ENCODE measurements at places on chromosomes 3 and 15.

DNA sequence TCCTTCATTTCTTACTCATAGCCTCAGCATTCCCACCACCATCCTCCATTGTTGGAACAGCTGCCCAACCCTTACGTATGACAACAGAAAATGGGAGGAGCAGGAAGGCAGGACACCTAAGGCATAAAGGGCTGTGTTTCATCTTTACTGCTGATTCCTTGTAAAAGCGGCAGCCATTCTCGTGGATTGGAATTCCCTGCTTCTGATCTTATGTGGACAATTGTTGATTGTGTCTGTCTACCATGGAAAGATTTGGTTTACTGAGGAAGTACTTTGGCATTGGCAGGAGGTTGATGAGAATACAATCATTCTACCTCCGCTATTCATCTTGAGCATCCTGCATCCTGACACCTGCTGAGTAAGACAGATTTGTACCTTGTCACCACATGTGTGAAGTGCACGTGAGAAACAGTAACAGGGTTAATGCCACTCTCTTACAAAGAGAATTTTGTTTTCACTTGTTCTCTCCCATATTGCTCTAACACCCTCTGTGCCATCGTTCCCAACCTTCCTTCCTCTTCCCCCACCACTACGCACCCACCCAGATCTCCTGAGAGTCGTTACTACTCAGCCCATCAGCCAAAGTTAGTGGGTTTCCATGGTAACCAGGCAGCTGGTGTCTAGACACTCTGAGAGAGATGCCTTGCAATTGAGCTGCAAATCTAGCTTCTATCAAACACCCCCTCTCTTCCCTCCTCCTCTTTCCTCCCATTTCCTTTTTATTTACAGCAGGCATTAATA, 75.7 kb downstream of the GAP43 start:
- DNase-seq: no peak

DNA sequence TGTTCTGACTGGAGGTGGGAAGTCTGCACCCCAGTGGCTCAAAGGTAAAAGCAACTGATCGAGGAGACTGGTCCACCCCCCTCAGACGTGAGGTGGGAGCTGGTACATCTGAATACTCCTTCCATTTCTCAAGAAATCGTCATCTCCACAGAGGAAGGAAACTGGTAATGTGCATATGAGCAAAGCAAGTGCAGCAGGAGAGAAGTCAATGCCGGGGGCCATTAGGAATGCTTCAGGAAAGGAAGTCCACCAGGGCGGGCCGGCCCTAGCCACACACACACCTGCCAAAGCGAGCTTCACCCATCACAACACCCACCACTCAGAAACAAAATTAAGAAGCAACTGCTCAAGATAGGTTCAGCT, 8.5 kb downstream of the TBC1D2B start:
- DNase-seq: no peak

- DNase-seq: no peak
Measured at GRCh38 chr15:82043796-82044372, 1.9 kb downstream of the MEX3B start.

- no peak for DNase-seq
Measured at GRCh38 chr3:141228395-141228794, 3.2 kb upstream of the PXYLP1 start.

GRCh38 chr15:61444585-61444984, 215.5 kb upstream of the RORA start:
- DNase-seq: no peak

- DNase-seq: no peak
Measured at GRCh38 chr15:31102374-31103342, 1.1 kb upstream of the TRPM1 start.

DNA sequence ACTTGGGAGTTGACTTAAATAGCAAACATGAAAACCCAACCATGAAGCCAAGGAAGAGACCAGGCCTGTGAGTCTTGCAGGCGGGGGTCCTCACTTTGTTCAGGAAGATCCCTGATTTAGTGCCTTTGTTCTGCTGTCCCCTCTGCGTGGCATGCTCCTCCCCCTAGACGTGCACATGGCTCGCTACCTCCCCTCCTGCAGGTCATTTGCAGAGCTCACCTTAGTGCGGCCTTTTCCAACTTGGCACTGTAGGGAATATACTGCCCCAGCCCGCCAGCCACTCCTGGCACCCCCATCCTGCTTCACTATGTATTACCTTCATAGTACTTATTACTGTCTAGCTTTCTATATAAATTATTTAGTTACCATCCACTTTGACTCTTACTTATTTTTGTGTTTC, 18.3 kb downstream of the GXYLT2 start:
- DNase-seq: no peak

DNA sequence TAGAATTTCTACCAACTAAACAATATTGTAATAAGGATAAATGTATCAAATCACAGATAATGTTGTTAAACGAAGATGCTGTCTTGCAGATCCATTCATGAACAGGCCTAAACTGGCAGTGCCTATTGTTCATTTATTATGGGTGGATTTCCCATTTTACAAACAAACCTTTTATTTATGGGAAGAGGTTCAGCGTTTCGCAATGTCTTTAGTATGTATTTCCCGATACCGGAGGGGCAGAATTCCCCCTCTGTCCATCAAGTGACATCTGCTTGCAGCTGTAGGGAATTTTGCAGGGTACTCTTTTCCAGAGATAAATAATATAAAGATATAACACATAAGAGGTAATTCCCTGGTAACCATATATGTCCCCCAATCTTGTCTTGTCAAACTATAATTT, 5.7 kb downstream of the CEP19 start:
- DNase-seq: no peak

DNA sequence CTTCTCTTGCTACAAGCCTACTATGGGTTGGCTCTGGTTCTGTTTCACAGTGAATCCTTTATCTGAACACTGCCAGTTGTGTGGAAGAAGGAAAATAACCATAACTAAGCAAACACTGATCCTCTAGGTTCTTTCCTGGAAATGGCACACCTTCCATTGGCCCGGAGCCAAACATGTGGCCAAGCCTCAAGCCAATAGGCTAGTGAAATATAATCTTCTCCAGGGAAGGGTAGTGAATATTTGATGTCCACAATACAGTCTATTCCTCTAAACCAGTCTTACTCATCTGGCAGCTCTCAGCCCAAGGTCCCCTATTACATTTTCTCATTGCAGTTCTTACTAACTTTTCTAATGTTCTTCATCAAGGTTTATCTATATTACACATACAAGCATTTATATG, 921.3 kb downstream of the TUSC7 start:
- no peak for DNase-seq

DNA sequence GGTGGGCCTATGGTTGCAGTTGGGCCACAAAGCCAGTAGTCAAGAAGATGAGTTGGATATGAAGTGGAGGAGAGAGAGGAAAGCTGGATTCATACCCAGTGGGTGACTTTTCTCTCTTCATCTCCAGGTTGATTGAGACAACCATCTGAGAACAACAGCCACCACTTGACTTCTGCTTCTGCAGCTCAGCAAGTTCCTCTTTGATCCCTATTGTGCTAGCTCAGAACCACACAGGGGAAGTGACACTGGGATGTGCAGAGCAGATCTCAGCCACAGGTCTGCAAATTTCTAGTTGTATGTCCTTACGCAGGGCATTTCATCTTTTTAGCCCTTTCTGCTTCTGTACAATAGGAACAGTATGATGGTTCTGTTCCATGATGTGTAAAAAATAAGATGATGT, 459.2 kb upstream of the ARRDC4 start:
- no peak for DNase-seq

- DNase-seq: no peak
Measured at GRCh38 chr3:31699309-31699953, 166.7 kb downstream of the STT3B start.

DNA sequence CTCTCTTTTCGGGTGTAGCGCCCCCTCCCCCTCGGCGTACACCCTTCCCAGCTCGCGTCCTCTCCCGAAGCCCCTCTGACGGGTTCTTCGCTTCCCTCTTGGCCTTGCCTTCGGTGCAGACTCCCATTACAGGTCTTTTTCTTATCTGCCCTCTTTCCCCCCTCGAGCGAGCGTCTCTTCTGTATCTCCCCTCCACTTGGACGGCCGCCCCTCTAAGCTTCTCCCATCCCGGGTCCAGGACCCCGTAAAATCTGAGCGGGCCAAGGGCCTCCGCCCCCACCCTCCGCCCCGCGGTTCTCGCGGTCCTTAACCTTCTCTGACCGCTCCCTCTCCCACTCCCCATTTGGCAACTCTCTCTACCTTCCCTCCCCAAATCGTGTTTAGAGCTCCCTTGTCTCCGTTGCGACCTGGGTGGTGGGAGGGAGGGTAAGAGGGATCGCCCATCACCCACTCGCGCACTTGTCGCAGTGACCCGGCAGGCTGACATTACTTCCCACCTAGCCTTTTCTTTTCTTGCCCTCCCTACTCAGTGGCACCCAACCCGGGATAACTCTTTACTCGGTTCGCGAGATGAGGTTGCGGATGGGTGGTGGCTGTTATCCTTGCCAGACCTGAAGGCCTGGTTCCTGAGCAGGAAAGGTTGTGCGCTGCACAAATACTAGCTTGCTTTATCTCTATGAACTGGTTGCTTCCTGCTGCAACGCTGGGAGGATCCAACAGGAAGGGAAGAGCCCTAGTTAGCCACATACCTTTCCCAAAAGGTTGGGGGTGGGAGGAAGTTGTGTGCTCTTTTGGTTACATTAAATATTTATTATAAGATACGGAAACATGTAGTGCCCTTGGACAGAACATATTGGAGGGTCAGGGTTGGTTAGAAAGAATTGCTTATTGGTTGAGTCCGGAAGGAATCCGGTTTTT, 922 bp downstream of the RAB11A start:
- no peak for DNase-seq

DNA sequence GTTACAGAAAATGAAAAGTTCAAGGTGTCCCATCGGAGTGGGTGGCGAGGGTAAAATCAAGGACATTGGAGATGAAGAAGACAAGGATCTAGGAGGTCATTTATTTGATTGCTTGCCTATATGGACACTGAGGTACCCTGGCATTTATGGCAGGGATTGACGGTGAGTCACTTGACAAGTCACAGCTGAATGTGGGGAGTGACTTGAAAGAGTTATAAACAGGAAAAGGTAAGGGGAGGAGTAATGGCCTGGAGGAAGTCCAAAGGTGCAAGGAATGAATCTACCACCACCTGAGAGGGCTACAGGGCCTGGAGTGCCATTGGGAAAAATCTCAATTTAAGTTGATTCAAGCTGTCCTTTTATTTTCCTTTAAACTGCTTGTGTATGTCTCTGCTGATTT, 11.8 kb upstream of the SGO1 start:
- no peak for DNase-seq

GRCh38 chr3:114942773-114943172, 204.3 kb downstream of the ZBTB20 start:
- DNase-seq: no peak

GRCh38 chr3:125220727-125221429, 8.3 kb upstream of the SLC12A8 start:
- no peak for DNase-seq

DNA sequence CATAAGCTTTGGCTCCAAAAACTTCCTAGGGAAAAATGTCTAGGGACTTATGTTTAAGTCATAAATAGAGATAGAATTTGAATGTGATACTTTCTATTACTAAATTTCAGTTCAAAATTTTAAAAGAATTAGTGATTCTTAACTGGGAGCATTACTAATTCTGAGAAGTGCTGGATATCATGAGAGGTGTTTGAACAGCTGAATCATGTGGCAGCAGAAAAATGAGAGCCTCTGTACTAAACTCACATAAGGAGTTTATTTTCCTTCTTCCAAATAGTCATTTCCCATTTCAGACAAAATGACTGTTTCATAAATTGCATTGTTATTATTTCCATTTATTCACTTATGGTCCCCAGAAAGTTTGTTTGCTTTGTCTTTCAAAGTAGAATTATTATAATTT, 62.7 kb downstream of the SLMAP start:
- DNase-seq: no peak

GRCh38 chr15:75840659-75841058, 2.6 kb upstream of the UBE2Q2 start:
- no peak for DNase-seq

DNA sequence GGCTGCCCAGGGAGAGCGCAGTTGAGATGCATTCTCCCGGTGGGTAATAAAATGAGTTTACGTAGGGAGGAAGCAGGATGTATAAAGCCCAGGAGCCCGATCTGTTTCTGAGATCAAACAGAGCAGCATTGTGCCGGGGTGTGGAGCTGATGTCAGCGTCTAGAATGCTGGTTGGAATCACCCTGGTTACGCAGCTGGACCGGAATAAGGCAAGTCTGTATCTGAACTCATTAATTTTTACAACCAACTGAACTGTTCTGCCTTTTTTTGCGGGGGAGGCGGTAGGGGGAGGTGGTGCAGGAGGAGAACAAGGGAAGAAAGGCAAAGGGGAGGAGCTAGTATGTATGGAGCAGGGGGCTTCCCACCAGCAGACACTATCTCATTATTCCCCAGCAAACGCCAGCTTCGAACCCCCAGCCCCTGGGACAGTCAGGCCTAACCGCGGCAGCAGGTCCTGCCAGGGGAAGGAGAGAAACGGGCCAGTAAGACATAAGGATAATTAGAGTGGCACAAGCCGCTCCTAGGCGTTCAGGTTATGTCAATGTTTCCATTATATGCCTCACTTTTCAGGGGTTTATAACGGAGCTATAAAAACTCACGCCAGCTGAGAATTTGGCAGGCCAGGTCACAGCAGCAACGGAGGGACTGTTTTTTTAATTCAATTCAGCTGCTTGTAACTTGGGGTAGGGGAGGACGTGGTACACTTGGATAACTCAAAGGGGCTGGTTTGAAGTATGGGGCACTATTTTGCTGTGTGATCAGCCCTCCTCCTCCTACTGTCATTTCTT, 175.3 kb upstream of the HES1 start:
- no peak for DNase-seq

DNA sequence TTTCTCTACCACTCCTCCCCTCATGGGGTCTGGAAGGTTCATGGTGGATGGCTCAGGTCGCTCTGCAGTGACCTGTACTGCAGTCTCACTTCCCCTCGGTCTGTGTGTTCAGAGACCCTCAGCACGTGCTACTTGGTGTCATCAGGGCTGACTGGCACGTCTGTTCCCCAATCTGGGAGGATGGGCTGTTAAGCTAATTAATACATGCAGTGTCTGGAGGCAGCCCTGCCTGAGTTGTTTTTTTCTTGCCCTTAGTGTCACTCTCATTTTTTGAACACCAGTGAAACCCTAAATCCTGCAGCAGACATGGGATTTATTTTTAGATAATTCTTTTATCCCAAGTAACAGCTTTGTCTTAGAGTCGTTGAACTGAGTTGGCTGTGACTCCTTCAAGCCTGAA, 64.6 kb downstream of the ARNT2 start:
- no peak for DNase-seq

GRCh38 chr3:60886518-60886917, 364.7 kb downstream of the FHIT start:
- DNase-seq: no peak

DNA sequence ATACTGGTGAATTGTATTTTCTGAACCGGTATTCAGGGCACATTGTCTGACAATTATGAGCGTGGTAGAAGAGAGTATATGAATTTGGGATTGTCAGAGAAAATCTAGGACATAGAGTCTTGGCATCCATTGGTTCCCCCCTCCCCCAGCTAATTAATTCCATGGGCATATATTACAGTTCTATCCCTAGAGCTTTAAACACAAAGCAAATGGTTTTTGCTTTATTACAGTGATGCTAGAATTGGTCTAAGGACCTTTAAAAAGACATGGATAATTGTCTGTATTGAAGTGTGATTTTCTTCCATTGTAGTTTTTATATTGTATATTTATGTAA, 91.3 kb downstream of the FNDC3B start:
- no peak for DNase-seq

All from T-helper 1 cell (primary cell).